ENCODE measurements at places on chromosomes 7 and 10.

DNA sequence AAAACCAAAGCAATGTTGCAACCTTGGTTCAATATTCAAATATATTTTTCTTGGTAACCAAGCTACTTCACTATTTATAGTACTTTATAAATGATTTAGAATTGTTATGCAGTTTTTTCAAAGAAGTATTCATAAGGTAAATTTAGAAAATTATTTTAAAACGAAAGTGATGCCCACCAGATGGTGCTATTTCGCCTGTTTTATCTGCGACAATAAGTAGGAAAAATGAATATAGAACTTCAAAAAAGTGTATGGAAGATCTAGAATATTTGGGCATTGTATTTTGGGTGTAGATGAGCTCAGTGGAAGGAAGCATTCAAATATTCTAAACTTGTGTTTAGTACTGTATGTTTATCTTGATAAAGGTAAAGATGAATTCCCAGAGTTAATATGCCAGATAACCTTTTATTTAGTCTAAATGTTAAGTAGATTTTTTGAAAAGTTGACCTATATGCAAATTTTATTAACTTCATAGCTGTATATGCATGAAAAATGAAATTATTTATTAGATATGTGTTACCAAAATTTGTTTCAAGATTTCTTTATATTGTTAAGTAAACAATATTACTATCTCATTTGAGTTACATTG lies 93.2 kb downstream of the ADK start:
- no peak for DNase-seq

DNA sequence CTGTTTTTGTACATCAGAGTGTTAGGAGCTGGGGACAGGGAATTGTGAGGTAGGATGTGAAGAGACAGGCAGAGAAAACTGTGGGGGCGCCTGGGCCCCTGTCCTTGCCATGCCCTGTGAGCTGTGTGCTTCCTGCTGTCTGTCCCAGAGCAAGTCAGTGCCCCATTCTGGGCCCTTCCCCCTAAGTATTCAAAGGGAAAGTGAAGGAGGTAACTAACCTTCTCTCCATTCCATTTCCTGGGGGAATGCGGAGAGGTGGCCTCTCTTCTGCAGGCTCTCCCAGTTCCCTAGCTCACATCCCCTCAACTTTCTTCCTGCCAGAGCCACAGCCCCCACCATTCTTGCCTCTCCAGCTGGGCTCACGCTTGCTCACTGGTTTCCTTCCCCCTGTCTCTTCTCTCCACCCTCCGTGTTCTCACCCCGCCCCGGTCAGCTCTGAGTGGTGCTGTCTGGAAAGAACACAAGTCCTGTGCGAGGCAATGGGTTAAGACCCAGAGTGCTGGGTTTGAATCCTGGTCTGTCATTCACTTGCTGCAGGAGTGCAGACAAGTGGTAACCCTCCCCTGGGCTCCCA lies 9.7 kb upstream of the VSIR start:
- DNase-seq, result no peak

- DNase-seq, result no peak
Observed at GRCh38 chr10:22573820-22574569, 140.4 kb downstream of the PIP4K2A start.

- no peak for DNase-seq
Observed at GRCh38 chr10:33783078-33783477, 448.6 kb upstream of the NRP1 start.

DNA sequence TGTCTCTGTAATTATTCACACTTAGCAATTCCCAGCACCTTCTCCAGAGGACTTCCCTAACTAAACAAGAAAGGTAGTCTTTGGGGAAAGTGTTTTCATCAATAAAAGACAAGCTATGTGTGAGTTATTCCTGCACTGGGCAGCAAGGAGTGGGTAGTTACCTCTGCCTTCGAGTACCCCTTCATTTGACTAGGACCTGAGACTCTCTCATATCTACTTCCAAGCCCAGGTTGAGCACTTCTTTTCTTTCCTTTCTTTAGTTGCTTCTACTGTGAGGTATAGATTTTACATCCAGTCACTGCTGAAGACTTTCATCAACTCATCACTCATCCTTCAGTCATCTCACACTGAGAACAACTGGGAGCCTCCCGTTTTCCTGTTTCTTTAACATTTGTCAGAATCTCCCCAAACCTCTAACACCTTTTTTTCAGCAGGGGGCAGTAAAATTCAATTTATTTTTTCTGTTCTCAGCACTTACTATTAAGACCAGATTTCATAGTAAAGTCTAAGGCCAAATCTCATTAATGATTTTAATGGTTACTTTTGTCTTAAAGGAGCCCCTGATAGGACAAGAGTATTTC lies 80.1 kb upstream of the PRSS1 start:
- no peak for DNase-seq

DNA sequence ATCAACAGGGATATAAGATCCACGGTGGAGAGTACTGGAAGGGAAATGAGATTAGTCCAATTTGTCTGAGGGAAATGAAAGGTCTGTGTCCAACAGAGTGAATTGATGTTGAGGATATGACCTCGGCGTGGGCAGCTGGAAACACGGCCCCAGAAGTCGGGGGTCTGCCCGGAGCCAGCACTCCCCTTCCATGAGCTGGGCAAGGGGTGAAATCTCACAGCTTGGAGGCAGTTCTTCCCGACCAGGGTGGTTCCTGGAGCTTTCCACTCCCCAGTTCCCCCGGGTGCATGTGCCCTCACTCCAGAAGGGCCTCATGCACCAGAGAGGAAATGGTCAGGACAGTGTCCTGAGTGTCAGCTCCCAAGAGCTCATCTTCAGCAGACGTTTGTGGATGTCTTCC lies 264.7 kb upstream of the PPP2R2D start:
- DNase-seq, result no peak

DNA sequence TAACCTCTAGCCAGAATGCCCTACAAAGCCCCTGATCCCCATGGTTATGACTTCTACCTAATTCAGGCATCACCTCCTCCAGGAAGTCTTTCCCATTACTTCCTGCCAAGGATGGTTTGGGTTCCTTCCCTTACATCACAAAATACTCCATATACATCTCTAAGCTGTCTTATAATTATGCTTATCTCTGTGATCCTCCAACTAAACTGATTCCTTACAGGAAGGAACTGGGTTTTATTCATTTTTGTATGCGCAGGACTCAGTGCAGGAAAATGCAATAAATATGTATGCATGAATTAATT lies 41.3 kb downstream of the PIP4K2A start:
- no peak for DNase-seq

DNA sequence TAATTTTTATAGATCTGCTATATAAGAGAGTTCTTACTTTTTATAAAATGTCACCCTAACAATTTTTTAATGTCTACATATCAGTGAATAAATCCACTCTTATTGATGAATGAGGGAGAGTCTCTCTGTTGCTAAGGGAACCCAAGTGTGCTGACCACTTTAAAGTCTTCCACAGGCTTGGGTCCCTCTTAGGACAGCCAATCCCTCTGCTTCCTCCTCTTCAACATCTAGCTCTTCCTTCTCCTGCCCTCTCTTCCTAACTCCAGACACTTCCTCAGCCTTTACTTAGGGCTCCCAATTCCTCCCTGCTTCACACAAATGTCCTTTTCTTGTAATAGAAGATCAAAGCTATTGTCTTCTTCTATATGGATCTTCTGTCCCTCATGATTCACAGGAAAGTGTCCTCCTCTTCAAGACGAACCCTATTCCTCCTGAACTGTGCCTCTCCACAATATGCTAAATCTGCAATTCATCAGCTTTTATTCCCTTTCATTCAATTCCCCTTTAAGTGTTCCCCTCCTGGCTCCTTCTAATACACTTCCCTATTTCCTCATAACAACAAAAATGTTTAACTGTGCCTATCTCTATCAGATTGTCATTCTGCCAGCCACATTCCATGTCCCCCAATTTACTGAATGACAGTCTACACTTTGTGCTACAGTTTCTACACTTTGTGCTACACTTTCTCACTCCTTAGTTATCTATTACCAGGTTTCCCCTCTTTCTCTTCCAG lies 37.7 kb downstream of the CDK6 start:
- DNase-seq, result no peak

- DNase-seq, result no peak
Observed at GRCh38 chr7:96663457-96663856, 46.2 kb downstream of the SEM1 start.
